Gastrocnemius medialis (tissue), 4 donors: ENCODE measurements at places on chromosomes 3 and 15. TPM values are rescaled to one million over a fixed set of nuclear protein-coding genes. Genes with fewer than 3 reads are reported as not detected.

SLC6A20 gene
- 0.80 TPM for total RNA-seq

C3orf33 gene
- 6.1 TPM for total RNA-seq

CPA3 gene
- 1.00 TPM for total RNA-seq

RASL12 gene
- 2.8 TPM for total RNA-seq

RBP2 gene
- total RNA-seq = not detected

FANCD2OS gene
- not detected for total RNA-seq

MUC20 gene
- 2.8 TPM for total RNA-seq

CSTA gene
- not detected for total RNA-seq

DNA sequence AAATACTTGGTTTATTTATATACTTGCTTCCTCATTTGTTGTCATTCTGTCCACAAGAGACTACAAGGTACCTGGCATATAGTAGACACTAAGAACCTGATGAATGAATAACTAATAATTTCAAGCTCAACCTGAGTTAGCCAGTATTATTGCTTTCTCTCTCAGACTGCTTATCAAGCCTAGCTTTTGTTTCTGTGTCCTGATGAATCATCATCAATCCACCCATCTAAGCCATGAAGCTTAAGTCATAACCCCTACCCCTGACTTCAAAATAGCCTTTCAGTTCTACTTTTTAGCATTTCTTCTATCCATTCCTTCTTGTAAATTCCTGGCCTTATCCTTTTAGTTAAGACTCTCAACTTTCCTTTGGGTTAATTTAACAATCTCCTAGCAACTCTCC is 420.8 kb downstream of the EPHA6 start:
- no peak for DNase-seq

DNA sequence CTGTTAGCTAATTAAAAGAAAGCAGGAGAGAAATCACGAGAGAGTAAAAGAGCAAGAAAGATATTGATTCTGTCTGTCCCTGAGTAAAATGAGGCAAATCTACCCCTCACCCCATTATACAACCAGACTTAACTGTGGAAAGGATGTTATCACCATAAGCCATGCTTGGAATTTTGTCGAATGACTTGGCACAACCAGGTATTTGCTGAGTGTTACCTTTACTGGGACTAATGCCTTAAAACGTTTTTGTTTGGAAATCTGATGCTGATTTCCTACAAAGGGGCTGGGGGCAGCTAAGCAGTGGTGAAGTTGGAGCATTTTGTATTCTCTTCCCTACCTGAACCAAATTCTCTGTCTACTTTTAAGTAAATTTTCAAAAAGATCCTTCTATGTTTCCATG is 211.1 kb downstream of the GREM1 start:
- no peak for DNase-seq

- DNase-seq = no peak
Observed at GRCh38 chr3:132062535-132062934, 27.7 kb upstream of the CPNE4 start.

- no peak for DNase-seq
Observed at GRCh38 chr3:20516311-20516710, 330.3 kb upstream of the SGO1 start.

GRCh38 chr15:45499426-45499825 is 23.1 kb downstream of the SLC30A4 start:
- no peak for DNase-seq

- no peak for DNase-seq
Observed at GRCh38 chr3:145776782-145777408, 384.1 kb downstream of the PLOD2 start.

GRCh38 chr3:108127301-108127988 is 36.6 kb upstream of the CD47 start:
- no peak for DNase-seq

GRCh38 chr3:34634939-34635338 is 836.5 kb downstream of the PDCD6IP start:
- no peak for DNase-seq

GRCh38 chr3:48516571-48516970 is 12.6 kb upstream of the SHISA5 start:
- DNase-seq = no peak

DNA sequence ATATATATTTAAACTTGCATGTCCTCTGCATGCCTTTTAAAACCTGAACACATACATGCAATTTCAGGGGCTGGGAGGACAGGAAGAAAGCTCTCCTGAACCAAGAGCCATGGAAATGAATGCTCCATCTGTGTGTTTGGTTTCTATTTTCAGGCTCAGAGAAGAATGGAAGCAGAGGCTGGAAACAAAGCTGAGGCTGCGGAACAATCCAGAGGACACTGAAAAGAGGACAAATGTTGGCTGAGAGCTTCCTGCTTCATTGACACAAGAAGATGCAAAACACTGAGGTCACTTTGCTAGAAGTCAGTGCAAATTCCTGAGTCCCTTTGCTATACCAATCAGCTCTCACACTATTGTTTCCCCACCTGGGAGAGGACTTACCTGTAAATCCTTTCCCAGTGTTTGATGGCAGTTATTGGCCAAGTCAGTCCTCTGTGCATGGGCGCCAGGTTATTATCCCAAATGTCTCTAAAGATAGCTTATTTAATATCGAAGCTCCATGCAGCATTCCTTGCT is 12.7 kb downstream of the FAM240A start:
- DNase-seq = no peak

GRCh38 chr3:14324224-14324944 is 78.0 kb upstream of the SLC6A6 start:
- DNase-seq = peak; percentile 74

DNA sequence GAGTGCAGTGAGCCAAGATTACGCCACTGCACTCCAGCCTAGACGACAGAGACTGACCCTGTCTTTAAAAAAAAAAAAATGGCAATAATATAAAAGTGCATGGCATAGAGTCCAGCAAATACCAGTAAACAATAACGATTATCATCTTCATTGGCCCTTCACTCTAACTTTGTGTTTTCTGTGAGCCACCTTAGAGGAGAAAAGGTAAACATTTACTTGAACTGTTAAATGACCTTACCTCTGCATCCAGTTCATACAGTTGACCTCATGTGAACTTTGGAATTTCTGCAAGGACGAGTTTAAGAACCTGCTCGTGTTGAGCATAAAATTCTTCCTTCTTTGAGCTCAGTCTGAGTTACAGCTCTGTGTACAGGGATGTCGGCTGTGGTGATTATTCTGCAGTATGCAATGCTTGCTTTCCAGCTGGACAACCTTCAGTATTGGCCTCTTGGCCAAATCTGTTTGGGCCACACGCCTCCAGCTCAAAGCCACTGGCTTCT is 56.6 kb downstream of the RLBP1 start:
- peak; percentile 51 for DNase-seq

DNA sequence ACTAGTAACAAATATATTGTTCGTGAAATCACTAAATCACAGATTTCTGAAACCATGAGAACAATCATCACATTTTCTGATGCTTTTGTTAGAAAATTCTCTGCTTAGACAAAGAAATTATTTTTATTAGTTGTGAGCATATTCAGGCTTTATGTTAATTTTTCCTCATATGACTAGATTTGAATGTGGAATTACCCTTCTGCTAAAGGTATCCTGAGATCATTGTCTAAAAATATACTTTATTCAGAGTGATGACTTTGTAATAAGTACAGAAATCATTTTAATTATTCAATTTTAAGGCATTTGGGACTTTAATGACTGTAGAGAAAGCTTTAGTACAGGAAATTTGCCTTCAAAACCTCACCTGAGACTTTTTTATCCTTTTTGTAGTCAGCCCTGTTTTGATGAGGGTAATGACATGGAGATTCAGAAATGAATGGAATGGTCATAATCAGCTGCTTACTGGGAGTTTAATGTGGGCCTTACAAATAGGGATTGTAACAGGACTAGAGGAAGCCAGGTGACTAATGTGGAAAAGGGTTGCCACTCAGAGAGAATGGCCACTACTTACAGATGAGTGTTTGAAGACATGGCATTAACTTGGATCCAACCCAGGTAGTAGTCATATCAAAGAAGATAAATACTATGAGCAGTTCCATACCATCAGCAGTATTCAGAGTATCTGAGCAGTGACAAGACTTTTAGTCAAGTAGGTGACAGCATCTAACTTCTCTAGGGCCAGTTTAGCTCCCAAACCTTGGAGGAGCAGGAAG is 148.3 kb downstream of the MBNL1 start:
- no peak for DNase-seq

GRCh38 chr3:162437480-162437879 is 940.9 kb downstream of the OTOL1 start:
- no peak for DNase-seq

DNA sequence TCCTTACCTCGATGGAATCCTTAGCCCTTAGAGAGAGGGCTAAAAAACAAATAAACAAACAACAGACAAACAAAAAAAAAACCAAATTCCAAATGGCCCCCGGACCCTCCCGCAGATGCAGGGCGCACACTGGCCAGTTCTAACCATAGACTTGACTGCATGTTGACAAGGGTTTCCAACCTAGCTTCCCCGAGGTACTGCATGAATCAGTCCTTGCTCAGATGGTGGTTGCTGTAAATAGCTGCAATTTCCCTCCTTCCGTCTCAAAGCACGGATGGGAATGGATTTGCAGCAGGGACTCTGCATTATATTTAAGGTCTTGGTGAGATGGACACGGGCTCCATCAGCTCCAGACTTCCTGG is 162.8 kb downstream of the CD47 start:
- no peak for DNase-seq

GRCh38 chr15:69093127-69093526 is 67.3 kb upstream of the GLCE start:
- no peak for DNase-seq

- no peak for DNase-seq
Observed at GRCh38 chr3:108511490-108511889, 1.1 kb upstream of the MYH15 start.

- no peak for DNase-seq
Observed at GRCh38 chr3:62818347-62818746, 56.9 kb downstream of the CADPS start.

- no peak for DNase-seq
Observed at GRCh38 chr3:129554356-129555152, 11.6 kb downstream of the H1-8 start.

DNA sequence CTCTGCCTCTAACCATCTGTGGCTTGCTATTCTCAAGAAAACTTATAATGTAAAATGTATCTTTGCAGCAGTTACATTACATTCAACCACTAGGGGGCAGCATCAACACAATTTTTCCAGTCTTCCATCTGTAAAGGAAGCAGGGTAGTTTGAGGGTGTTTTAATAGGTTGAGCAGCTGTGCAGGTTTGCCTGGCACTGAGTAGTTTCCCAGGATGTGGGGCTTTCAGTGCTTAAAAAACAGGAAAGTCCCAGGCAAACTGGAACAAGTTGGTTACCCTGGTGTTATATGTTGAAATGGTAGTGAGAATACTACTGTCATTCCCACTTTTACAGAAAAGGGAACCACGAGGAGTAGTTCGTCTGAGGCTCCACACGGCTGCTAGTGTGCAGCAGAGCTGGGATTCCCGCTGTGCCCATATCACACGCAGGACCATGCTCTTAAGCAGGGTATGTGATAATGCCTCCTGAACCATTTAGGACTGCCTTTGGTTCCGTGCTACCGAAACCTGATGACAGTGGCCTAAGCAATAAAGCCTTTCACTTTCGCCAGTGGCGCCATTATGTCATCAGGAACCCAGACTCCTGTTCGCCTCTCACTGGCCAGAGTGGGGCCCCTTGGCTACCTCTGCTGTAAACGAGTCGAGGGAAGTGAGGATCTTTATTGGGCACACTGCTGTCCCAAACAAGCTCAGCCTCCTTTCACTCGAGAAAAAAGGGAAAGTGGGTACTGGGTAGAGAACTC is 64.7 kb upstream of the ZBTB38 start:
- DNase-seq = no peak

DNA sequence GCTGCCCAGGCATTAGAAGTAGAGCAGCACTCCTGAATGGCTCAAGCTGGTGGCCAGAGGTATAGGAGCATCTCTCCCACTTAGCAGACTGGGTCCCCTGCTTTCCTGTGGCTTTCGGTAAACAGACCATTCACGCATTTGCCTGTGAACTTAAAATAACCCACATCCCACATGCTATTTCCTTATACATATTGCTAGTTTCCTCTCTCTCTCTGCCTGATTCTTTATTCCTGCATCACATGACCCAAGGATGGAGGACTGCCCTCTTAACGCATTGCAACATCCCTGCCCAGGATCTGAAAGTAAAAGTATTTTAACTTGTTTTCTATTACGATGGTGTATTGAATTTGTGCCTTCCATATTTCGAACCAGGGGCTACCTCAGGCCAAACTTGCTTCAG is 43.4 kb upstream of the NLGN1 start:
- no peak for DNase-seq
